Femur (tissue), 1 donor: ENCODE measurements at places on chromosomes 1 and 21.
A peak's percentile ranks its signal among the peaks of the same experiment; 100 is the strongest.

DNA sequence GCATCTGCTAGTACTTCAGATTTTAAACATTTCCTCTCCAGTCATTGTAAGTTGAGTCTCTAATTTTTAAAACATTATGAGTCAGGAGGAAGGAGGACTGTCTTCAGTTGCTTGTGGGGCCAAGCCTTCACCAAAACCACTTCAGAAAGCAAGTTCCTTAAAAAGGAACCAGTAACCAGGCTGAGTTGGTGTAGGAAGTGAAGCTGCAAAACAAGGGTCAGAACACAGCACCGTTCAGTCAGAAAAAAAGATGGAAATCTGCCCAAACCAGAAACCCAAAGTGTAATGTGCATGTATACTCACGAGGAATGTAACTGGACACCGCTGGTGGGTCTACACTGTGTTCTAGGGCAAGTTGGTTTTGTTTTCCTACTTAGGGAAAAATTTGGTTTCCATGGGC, 402.1 kb downstream of the SETD4 start:
- peak; percentile 47 for DNase-seq

- no peak for DNase-seq
Measured at GRCh38 chr1:75423136-75423535, 187.8 kb downstream of the SLC44A5 start.

- DNase-seq, result no peak
Measured at GRCh38 chr1:61247881-61248752, 165.8 kb downstream of the NFIA start.

DNA sequence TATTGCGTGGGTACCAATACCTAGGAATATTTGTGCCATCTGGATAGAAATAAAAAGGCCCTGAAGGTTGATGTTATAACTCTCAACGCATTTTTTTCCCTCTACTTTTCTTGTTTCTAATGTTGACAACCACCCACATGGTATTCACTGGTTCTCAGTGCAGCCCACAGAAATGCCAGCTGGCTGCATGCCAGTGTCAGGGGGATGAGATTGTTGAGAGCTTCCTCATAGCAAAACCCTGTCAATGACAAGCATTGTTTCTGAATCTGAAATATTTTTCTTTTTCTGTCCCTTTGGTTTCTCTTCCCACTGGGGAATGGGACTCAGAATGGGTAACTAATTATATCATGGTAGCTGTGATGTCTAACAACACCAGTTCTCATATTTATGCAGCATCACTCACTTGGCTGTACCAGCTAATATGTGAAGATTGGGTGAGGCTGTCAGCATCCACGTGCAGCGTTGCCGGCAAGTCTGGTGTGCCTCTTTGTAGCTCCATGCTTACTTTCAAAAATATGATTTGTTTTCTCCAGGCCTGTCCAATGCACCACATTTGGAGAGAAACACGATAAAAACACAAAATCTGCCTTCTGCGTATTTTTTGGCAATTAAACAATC, 284.6 kb downstream of the PTBP2 start:
- DNase-seq, result peak; percentile 65

DNA sequence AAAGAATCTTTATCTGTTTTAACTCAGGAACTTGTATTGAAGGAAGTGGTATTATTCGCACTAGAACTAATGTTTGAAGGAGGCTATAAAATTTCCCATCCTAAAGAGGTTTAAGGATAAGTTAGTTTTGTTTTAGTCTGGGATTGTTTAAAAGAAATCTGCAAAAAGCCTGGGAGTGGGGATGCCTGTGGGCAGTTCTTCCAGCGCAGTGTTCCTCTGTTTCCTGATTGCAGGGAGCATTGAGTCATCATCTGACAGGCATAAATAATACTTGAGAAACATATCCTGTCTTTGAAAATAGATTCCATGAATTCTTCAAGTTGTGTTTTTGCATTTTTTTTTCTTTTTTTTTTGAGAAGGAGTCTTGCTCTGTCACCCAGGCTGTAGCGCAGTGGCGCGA, 350.8 kb upstream of the PTBP2 start:
- DNase-seq, result no peak
